ENCODE measurements at places on chromosomes 2 and 18. TPM values are rescaled to one million over a fixed set of nuclear protein-coding genes. Genes with fewer than 3 reads are reported as not detected.

Gene SERPINB4
- not detected for total RNA-seq

Gene ERCC3
- total RNA-seq: 46.8 TPM

Gene TEX44
- total RNA-seq: not detected

Gene CXCR1
- not detected for total RNA-seq

Gene ST8SIA3
- not detected for total RNA-seq

Gene NXPH2
- total RNA-seq: not detected

Gene SULT1C4
- 82.8 TPM for total RNA-seq

Gene MYO7B
- total RNA-seq: 0.06 TPM

Gene NOSTRIN
- total RNA-seq: 6.1 TPM

Gene FSIP2
- 0.44 TPM for total RNA-seq

Gene RNF25
- total RNA-seq: 37.7 TPM
